Lung (tissue), 17 donors: ENCODE measurements at places on chromosomes 6 and 20. TPM values are rescaled to one million over a fixed set of nuclear protein-coding genes. Genes with fewer than 3 reads are reported as not detected.

The RAET1L gene
- total RNA-seq = not detected

The CRISP3 gene
- total RNA-seq = 1.1 TPM

The COX4I2 gene
- total RNA-seq = 18.8 TPM

The CDSN gene
- 0.06 TPM for total RNA-seq

GRCh38 chr6:111808493-111808892 is 64.8 kb downstream of the FYN start:
- no peak for DNase-seq
- H3K27me3 ChIP-seq = no peaks in the 10 kb centered on the region

GRCh38 chr6:46932526-46933319 is 11.0 kb upstream of the ADGRF5 start:
- H3K27ac ChIP-seq = peak overlapping the region; percentile 79
- H3K36me3 ChIP-seq = no peaks in the 10 kb centered on the region
- no peak overlapping the region for H3K4me3 ChIP-seq
- no peaks in the 10 kb centered on the region for H3K4me1 ChIP-seq
- H3K27me3 ChIP-seq = no peaks in the 10 kb centered on the region
- DNase-seq = no peak
